ENCODE measurements at places on chromosomes 7 and 10.

DNA sequence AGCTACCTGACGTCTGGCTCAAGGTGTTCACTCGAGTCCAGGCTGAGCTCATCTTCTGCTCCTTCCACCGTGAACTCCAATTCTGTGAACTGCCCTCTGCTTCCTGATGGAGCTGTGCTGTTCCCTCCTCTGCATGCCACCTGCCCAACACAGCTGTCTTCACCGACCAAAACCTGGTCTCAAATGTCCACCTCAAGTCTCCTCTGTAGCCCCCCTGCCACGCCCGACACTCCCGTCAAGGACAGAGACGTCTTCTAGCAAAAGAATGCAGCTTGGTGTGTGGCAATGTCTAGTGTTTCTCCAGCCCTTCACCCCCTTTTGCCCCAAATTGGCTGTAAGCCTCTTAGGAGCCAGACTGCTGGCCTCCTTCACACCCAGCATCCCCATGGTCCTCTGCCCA is 305.1 kb downstream of the DNAJB6 start:
- no peak for DNase-seq

- DNase-seq, result no peak
Observed at GRCh38 chr7:26007510-26007909, 144.5 kb upstream of the NFE2L3 start.

DNA sequence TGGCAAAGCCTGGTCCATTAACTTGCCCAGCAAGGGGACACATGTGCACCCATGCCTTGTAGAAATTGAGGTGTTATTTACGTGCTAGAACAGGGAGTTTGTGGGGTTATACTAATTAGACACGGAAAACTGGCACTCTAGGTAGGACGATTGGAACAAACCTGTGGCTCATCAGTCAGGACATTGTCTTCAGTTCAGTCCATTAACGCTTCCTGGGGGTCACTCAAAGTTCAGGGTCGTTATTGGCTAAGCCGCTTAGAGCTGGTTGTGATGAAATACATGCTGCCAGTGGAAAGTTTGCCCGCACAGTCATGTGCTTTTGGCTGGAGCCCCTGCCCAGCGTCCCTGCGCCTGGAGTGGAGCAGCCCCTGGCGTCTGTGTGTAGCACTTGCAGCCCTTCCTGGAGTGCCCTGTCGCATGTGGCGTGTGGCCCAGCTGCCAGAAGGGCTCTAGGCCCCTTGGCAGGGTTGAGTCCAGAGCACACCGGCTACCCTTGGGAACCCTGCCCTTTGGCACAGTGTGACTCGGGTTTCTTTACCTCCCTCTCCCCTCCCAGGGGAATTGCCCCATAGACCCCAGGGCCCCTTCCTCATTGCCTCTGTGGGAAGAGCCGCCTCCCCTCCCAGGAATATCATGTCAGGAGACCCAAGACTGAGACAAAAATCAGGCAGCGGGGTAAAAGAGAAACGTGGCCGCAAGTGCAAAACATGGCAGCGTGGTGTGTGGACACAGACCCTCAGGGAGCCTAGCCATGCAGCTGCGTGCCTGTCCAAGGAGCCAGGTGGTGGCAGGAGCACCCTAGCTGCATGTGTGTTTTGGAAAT is 9.8 kb downstream of the ZNF775 start:
- DNase-seq, result no peak

GRCh38 chr7:44621034-44621749 is 14.8 kb downstream of the OGDH start:
- DNase-seq, result no peak

GRCh38 chr7:18086165-18087025 is 58.7 kb upstream of the PRPS1L1 start:
- no peak for DNase-seq
